ENCODE measurements at places on chromosomes 3 and 15.
A peak's percentile ranks its signal among the peaks of the same experiment; 100 is the strongest.

DNA sequence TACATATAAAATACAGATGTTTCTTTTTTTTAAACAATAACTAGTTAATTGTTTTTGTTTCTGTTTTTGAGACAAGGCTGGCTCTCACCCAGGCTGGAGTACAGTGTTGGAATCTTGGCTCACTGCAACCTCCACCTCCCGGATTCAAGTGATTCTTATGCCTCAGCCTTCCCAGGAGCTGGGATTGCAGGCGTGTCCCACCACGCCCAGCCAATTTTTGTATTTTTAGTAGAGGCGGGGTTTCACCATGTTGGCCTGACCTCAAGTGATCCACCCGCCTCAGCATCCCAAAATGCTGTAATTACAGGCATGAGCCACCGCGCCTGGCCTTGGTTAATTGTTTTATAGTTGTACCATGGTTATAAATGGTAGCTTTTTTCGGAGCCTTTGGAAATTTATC is 72.3 kb downstream of the PIAS1 start:
- peak; percentile 43 for DNase-seq

DNA sequence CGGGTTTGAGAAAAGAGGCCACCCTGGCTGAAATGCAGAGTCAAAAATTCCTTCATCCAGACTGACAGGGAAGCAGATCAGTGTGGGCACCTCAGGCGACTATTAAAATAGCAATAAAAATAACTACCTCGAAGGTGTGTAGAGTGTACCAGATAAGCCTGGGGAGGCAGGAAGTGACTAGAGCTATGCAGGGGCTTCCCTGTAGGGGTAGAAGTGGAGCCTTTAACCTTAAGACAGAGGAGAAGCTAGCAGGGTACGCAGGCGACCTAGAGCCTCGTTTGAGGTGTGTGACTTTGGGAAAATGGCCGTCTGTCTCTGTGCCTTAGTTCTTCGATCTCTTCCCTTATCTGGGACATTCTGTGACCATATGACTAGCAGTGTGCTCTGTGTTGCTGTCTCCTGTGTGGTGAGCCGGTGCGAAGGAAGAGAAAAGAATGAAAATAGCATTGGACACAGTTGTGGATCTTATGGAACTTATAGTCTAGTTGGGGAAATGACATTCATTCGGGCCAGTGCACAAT is 17.6 kb downstream of the BHLHE40 start:
- DNase-seq: no peak

DNA sequence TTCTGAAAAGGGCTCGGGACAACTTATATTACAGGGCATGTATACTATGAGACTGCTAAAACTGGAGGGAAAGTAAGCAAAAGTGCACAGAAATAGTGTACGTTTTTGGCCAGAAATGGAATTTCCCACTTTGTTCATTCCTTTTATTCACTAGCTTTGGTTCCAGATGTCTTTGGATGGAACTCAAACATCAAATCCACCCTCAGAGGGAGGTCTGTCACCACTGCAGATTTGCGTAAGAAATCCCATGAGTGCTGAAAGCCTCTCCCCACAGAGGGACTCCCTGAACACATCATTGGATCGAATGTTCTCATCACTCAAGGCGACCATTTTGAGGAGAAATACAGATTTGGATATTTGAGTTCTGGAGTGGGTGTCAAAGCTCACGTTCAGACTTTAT is 71.6 kb downstream of the FEM1B start:
- DNase-seq: peak; percentile 29

GRCh38 chr3:183252973-183253527 is at the start of gene B3GNT5:
Gene B3GNT5, plus strand, starts transcription at chr3:183253253. Its CDS starts 16,546 bp downstream, at chr3:183269799.
- DNase-seq: peak; percentile 51

DNA sequence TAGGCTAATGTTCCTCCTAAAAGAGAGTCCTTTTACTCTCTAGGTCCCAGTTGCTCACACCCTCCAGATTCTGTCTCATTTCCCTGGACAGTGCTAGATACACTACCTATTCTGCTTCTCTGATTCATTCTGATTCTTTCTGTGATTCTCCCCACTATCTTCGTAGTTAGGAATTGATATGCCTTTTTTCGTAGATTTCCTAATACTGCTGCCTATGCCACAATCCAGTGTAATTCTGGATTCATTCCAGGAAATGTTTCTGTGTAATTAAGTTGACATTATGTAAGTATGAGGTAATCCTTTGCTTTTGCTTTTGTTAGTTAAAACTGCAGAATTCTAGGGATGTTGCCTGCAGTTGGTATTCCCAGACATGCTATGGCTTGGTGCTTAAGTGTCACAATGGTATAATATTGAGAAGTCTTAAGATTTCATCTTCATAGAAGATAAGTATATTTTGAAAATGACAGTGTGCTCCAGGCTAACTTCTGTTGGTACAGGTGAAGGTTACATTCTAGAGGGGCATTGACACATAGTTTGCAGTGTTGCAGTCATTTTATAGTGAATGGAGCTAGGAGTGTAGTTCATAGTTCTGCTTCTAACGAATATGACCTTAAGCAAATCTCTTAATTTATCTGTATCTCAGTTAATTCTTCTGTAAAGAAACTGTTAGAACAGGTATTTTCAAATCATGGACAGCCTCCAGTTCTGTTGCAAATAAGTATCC is 54.3 kb downstream of the RIOX2 start:
- no peak for DNase-seq

GRCh38 chr3:106473576-106474475 is 605.0 kb upstream of the CBLB start:
- DNase-seq: no peak

- no peak for DNase-seq
Observed at GRCh38 chr3:62888778-62889177, 13.6 kb upstream of the CADPS start.

DNA sequence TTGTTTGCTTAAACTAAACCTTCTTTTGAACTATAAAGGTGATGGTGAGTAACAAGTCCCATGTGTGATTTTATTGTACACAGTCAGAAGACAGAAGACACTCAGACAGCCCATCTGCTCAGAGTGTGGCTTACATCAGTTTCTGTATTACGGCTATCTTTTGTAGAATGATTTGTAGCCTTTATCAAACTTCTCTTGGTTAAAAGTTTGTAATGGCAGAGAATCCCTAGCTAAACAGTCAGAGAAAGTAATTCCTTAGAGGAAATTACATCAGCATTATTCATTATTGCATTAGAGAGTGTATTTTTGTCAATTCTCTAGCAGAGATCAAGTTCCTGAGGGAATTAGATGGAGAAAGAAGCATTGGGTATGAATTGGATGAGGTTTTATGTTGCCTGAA is 500.8 kb downstream of the CNTN4 start:
- no peak for DNase-seq

GRCh38 chr3:88936831-88937230 is 170.6 kb upstream of the EPHA3 start:
- DNase-seq: no peak

- DNase-seq: no peak
Observed at GRCh38 chr3:18190646-18191045, 234.5 kb downstream of the SATB1 start.

- no peak for DNase-seq
Observed at GRCh38 chr15:99997112-99997651, 263.9 kb upstream of the LYSMD4 start.

All from left hindlimb (tissue), 1 donor.